ENCODE measurements at places on chromosomes 12 and 14.
A peak's percentile ranks its signal among the peaks of the same experiment; 100 is the strongest.

DNA sequence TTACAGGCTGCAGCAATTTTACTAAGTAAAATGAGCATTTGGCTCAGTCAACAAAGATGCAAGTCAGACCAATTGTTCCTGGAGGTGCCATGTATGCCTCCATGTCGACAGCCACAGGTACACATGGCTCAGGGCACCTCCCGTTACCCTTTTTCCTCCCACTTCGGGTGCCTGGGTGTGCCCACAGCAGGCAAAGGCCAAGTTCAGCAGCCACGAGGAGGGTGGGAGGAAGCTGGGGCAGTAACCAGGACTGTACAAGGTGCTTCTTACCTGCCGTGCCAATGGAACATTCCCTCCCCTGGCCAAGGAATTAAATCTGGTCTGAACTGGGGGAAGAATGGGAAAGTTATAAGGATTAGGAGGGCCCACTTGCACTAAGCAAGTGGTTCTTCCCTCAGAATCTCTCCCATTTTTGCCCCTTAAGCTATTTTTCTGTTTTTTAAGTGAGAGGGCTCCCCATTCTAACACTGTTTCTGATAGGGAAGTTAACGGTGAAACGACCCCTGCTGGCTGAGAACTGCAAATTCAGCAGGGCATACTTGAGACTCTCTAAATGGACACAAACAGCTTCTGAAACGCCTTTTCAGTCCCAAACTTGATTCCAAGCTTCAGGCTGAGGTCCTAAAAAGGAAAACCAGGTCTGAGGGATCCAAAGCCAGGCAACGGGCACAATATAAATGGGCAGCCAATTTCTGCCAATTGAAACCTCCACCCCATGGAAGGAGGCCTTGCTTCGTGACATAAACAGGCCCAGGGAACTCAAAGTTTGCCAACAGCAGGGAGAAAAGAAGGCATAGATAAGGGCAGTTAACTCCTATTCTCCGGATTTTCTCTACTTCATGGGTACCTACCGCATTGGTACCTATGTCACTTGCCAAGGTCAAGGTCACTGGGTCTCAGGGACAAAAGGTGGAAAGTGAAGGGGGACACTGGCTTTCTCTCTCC, 24.8 kb downstream of the CLECL1 start:
- DNase-seq, result peak; percentile 61

DNA sequence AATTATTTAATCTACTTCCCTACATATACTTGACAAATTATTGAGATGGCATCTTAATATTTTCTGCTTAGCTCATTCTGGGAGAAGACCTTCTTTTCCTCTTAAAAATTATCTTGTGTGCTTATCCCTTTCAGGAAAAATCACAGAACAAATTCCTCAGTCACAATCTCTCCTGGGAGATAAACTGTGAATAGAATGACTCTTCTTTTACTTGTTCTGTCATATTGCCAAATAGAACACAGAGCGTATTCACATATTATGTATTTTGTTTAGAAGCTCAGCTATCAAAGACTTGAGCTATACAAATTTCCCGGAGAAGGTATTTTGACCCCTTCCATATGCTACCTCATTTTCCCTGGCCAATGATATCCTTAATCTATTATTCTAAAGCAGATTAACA, 146.7 kb downstream of the TMEM117 start:
- DNase-seq, result no peak

GRCh38 chr12:50186681-50187080, 19.5 kb upstream of the CERS5 start:
- no peak for DNase-seq

- peak; percentile 96 for DNase-seq
Observed at GRCh38 chr12:68565391-68565903, 45.3 kb upstream of the RAP1B start.

DNA sequence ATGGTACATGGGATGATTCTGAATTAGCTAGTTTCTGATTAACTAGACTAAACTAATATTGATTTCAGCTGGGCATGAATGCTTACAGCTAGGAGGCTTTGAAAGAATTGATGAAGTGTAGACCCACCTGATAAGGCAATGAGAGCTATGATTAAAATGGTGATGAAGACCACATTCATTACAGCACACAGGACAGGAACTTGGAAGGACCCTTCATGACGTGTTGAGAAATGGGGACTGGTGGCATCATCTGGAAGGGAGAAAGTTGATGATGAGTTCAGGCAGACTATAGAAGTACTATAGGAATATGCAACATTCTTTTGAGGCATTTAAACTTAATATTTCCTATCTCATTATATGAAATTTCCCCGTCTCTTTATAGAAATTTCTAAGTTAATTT, 4.5 kb downstream of the CD69 start:
- no peak for DNase-seq

GRCh38 chr14:100658181-100658886, 68.4 kb upstream of the DLK1 start:
- DNase-seq, result no peak

GRCh38 chr14:103169954-103170353, 46.7 kb downstream of the TNFAIP2 start:
- no peak for DNase-seq
